AG10803 (cell line): ENCODE measurements at places on chromosomes 12 and 14.

DNA sequence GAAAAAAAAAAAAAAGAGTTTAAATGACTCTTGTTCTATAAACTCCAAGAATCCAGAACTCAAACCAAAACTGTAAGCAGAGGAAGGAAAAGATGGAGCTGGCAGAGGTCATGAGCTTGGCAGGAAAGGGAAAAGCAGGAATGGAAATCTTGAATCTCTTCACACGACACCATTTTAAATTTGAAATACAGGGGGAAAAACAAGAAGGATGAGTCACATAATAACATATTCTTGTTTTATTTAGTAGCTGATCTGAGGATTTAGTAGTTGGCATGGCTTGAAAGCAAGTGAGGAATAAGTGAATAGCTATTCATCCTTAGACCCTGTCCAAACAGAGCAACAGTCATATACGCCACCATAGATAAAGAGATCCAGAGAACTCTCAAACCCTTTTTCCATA lies 35.0 kb downstream of the EPS8 start:
- peak; percentile 52 for DNase-seq

DNA sequence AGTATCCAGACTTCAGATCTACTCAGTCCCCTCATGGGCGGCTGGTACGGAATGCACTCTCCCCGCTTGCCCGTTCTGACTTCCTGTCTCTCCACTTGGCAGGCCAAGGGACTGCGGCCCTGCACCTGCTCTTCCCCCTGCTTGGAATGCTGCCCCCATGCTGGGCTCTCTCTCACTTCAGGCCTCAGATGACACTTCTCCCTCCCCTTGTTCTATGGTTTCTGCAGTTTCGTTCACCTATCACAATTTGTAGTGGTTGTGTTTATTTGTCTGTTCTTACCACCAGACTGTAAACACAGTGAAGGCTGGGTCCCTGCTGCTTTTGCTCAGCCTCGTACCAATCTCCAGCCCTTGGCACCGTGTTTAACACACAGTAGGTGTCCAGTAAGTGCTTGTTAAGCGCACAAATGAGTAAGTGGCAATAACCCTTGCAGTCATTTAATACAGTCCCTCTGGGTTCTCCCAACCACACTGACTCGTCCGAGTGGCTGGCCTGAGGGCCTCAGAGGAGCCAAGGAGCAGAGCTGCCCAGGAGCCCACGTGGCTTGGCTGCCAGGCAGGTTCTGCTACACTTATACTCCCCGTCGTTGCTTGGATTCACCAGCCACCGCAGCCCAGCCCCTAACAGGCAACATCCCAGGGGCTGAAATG lies 11.8 kb downstream of the SLC6A12 start:
- no peak for DNase-seq

GRCh38 chr12:19741132-19741489 lies 301.8 kb downstream of the AEBP2 start:
- DNase-seq = no peak

- DNase-seq = peak; percentile 68
These were observed 15.3 kb downstream of the TAOK3 start for GRCh38 chr12:118357257-118358007.

- DNase-seq = no peak
These were observed 377.4 kb downstream of the NAV3 start for GRCh38 chr12:78208092-78208491.

DNA sequence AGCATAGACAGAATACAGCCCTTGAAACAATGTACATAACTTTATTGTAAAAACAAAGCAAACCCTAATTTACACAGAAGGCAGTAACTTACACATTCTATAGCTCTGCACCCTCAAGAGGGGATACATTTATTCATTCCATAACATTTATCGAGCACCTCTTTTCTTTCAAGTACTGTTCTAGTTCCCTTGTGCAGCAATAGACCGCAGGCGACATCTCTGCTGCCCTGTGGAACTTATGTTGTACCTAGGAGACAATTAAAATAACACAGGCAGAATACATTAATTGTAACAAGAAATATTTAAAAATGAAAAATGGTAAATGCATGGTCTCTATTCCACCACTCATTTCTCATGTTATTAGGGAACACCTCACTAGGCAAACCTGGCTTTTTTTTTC lies 1.4 kb upstream of the ARHGDIB start:
- no peak for DNase-seq

DNA sequence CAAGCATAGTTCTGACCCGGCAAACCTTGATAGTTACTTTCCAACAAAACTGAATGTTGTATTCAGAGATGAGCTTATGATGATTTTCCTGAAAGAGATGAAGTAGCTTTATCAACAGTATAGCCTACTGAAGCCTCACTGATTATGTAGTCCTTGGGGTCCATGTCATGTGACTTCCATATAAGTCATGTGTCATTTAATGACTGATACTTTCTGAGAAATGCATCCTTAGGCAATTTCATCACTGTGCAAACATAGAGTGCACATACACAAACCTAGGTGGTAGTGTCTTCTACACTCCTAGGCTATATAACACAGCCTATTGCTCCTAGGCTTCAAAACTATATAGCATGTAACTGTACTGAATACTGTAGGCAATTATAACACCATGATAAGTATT lies 28.5 kb upstream of the TUBA1C start:
- no peak for DNase-seq

DNA sequence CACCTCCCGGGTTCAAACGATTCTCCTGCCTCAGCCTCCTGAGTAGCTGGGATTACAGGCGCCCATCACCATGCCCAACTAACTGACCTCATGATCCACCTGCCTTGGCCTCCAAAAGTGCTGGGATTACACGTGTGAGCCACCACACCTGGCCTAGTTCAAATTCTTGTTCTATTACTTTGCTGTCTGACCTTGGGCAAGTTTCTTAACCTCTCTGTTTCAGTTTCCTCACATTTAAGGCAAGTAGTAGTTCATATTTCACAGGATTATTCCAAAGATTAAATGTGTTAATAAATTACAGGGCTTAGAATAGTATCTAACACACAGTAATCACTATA lies 10.9 kb downstream of the RXYLT1 start:
- no peak for DNase-seq

- DNase-seq = peak; percentile 38
These were observed 1231.7 kb upstream of the TMEM132C start for GRCh38 chr12:127035011-127035879.

- DNase-seq = no peak
These were observed 174.3 kb downstream of the FOXN3 start for GRCh38 chr14:89242652-89243279.

DNA sequence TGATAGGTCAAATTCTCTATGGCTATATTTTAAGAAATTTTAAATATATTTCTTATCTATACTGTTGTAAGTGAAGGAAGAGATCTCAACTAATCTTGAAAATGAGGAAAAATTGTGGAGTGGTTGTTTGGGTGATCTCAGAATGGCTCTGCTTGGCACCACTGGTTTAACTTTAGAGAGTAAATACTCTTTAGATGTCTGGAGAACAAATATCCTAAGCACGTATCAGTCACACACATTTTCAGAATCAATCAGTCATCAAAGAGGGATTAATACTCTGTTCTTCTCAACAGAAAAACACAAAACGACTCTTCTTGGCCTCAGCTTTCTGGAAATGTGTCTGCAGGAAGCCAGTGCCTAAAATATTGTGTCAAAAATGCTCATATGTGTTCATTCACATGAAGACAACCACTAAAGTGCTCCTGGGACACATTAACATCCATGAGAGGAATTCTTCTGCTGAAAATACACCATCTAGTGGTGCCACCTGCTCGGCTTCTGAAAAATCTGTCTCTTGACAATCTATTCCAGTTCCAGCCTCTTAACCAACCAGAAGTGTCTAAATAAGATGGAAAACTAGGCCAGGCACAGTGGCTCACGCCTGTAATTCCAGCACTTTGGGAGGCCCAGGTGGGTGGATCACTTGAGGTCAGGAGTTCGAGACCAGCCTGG lies 81.1 kb upstream of the CCDC198 start:
- no peak for DNase-seq

GRCh38 chr14:94346841-94347240 lies 23.7 kb upstream of the SERPINA6 start:
- DNase-seq = no peak

DNA sequence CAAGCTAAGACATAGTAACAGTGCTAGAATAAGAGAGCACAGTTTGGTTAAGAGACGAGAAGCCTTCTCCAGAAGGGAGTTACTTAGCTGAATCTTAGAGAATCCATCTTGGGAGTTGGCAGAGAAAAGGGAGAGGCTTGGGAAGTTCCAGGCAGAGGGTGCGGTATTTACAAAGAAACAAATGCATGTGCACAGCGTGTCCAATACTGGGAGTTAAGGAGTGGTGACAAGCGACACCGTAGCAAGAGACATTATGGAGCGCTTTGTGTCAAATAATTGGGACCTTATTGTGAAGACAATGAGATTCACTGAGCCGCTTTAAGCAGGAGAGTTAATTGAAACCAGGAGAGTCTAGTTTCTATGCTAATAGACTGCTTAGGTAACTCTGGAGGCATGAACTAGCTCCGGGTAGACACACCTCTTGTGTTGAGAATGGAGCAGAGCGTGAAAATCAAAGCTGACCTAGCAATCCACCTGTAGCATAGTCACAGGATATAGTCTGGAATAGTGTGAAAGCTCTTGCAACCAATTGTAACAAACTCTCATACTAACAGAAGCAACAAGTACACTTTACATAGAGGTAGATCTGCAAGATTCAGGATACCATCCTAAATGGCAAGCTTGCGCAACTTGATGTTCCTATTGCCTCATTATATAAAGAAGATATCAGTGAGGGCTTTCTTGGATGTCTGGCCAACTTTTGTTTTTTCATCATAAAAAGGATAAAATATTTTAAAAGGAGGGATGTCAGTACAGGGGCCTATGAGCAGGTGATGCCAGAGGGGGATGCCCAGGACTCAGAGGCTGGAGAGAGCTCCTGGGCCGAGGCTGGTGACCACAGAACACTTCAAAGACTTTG lies 5.3 kb downstream of the ALDH1L2 start:
- no peak for DNase-seq

DNA sequence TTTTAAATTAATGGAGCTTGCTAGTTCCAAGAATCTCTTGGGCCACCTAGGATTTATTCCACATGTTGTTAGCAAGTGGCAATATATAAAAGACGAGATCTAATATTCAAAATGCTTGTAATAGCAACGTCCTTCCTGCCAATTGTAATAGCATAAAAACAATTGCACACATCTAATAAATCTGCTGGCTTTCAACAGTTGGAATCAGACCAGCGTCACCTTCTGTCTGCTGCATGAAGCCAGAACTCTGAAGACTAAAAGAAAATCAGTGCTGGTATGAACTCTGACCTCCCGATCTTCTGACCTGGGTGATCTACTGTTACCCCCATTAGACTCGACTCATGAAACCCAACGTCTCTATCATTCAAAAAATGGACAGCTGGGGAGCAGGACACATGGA lies 100.6 kb downstream of the DIO2 start:
- no peak for DNase-seq

GRCh38 chr14:100067971-100068959 lies 3.0 kb downstream of the EVL start:
- DNase-seq = no peak
